Tracheal epithelial cell (primary cell): ENCODE measurements at places on chromosomes 2 and 18. TPM values are rescaled to one million over a fixed set of nuclear protein-coding genes. Genes with fewer than 3 reads are reported as not detected.

Gene GAREM2
- total RNA-seq = 0.43 and 0.72 TPM in 2 replicates

Gene IL1F10
- total RNA-seq = not detected in 2 replicates

Gene OSR1
- 0.72 and 1.7 TPM in 2 replicates for total RNA-seq

Gene RBM43
- 1.3 and 1.4 TPM in 2 replicates for total RNA-seq

Gene GAD1
- total RNA-seq = 4.6 and 4.9 TPM in 2 replicates

Gene WNT6
- total RNA-seq = under 0.01 TPM in 2 replicates

Gene BIRC6
- total RNA-seq = 105 and 129 TPM in 2 replicates

Gene SERPINB4
- 8.1 and 10.8 TPM in 2 replicates for total RNA-seq

Gene OTX1
- total RNA-seq = 2.7 and 4.3 TPM in 2 replicates

Gene CYP26B1
- total RNA-seq = under 0.01 and 0.24 TPM in 2 replicates

Gene GAL3ST2
- total RNA-seq = not detected in 2 replicates

Gene PLCD4
- 1.2 and 1.3 TPM in 2 replicates for total RNA-seq

Gene CHRND
- not detected in 2 replicates for total RNA-seq

Gene B3GNT7
- total RNA-seq = 0.21 and 1.7 TPM in 2 replicates

Gene CNNM4
- total RNA-seq = 3.1 and 4.3 TPM in 2 replicates

Gene UGT1A10
- total RNA-seq = not detected in 2 replicates

Gene ARHGAP28
- 0.21 and 0.72 TPM in 2 replicates for total RNA-seq

Gene FIGN
- total RNA-seq = 0.48 and 0.64 TPM in 2 replicates

Gene SLC11A1
- 0.21 and 1.4 TPM in 2 replicates for total RNA-seq

Gene SLC4A3
- 1.3 and 5.3 TPM in 2 replicates for total RNA-seq

Gene SNED1
- total RNA-seq = 0.48 TPM in 1 of 2 replicates, not detected in the other

Gene PJVK
- 0.72 TPM in 1 of 2 replicates, not detected in the other for total RNA-seq
